ENCODE measurements at places on chromosomes 13 and 19. TPM values are rescaled to one million over a fixed set of nuclear protein-coding genes. Genes with fewer than 3 reads are reported as not detected.

DNA sequence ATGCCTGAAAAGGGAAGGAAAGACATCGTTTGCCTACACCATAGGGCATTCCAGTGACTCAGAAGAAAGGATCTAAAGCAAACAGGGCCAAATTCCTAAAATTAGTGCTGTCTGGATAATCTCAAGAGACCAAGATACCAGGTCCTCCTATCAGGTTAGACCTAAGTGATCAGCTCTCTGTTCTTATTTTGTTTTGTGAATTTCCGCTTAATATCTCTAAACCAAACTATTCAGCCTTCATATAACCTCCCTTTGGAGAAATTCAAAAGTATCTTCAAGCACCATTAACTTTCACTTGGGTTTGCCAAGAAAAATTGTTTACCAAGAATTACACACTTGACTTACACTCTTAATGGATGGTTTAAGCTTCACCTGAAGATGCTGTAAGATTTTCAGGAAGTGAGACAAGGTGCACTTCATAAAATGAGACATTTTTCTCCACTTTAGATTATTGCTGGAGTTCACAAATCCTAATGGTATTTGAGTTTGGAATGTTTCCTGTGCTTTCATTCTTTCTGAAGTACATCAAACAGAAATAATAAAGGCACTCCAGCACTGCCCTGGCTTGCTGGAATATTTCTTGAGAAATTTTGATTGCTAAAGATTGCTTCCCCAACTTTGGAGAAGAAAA is 376.1 kb downstream of the LMO7 start:
- no peak for DNase-seq

The CRX gene
- total RNA-seq = not detected

- DNase-seq = no peak
Measured at GRCh38 chr13:46403851-46404732, 17.0 kb upstream of the RUBCNL start.

- no peak for DNase-seq
Measured at GRCh38 chr19:5147074-5147977, 178.4 kb downstream of the KDM4B start.

DNA sequence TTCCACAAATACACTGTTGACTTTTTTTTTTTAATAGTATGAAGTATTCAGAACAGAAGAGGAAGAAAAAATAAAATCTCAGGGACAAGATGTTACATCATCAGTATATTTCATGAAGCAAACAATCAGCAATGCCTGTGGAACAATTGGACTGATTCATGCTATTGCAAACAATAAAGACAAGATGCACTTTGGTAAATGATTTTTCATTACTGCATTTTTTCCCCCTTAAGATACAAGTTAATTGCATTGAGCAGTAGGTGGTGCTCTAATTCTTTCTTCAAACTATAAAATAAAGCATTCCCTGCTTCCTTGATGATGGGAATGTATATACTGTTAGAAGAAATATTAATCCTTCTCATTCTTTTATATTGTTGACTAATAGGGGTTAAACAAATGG is 17.1 kb downstream of the UCHL3 start:
- DNase-seq = no peak

The ZNF66 gene
- total RNA-seq = 1.7 TPM

Measured in heart right ventricle (tissue), 16 donors.